Large intestine (tissue), 12 donors: ENCODE measurements at places on chromosomes 5 and 9. TPM values are rescaled to one million over a fixed set of nuclear protein-coding genes. Genes with fewer than 3 reads are reported as not detected.

DNA sequence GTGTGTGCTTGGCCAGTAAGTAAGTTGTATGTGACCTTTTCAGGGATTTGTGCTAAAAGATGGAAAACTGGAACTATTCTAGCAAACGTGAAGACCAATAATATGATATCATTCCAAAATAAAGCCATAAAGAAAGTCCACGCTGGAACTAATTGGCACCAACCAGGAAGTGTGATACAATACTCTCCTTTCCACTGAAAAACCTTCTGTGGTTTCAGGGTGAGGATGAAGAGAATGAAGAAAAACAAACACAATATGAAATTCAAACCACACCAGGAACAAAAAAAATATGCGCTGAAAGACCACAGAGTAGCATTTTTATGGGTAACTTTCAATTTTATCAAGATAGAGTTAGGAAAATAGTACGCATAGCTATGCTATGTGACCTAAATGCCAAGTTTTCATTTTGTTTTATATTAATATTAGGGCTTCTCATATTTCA lies 105.8 kb downstream of the EFNA5 start:
- no peak for DNase-seq

DNA sequence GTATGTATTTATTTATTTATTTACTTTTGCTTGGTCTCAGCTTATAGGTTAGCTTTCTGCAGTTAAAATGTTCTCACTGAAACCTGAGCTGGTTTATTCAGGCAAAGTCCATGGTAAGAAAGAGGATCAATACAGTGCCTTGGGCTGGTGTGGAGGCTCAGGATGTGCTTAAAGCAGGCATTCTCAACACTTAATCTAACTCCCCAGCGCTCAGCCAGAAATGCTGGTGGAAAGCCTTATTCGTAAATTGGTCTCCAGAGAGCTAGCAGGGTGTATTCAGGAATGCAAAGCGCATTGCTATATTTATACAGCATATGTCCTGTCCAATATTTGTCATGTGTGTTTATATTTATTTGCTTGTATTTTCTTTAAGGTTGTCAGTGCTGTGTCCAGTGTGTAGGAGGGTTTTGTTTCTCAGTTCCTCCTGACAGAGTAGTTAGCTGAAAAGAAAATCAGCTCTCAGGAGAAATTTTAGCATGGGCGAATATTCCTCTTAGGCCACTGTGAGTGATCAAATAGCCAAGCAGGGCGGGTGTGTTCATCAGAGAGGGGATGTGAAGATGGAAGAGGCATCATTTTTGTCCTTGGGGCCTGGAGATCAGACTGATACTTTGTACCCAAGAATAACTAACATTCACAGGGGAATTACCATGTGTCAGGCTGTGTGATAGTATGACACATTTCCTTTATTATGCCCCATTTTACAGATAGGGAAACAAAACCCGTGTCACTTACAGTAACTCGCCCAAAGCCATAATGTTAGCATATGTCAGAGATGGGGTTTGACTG lies 65.8 kb downstream of the DOCK2 start:
- no peak for DNase-seq

GRCh38 chr9:4334410-4334813 lies 34.5 kb upstream of the GLIS3 start:
- peak; percentile 75 for DNase-seq

Gene CNTNAP3B
- 11.7 TPM for polyA plus RNA-seq

Gene CORO2A
- 57.6 TPM for polyA plus RNA-seq

DNA sequence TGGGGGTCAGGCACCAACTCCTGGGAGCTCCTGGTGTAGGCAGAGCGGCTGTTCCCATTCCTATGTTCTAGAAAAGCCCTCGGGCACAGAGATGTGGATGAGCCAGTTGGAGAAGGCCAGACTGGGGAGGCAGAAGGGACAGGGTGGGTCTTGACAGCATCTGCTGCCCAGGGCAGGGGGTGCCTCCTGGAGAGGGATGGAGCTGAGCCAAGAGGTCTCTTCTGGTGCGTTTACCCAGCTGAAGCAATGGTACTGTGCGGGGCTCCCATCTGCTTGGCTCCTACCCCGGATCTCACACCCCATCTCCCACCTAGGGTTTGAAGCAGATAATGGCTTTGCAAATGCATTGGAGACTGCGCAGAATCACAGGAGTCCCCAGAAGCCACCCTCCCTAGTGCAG lies 41.3 kb downstream of the SHB start:
- DNase-seq = no peak

DNA sequence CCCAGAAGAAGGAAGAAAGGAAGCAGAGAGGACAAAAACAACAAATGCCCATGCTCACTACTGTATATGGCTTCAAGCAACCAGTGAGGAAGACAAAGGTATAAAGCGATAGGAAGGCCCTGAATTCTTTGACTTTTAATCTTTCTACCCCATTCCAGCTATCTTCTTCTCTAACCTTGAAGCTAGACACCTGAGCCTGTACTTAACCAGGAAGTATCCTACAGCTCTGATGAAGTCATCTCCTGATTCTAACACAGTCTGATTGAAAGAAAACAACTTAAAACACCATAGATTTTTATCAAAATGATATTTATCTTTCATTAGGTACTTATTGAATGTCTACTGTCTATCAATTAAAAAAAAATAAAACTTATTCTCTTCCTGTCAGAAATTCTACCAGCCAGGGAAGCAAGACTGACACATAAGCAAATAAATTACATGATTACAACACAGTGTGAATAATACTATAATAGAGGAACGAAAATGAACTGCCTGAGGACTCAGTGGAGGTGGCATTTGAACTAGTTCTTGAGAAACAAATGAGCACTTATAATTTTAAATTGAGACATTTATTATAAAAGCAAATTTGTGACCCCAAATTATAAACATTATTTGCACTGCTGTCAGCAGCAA lies 123.3 kb upstream of the ELL2 start:
- peak; percentile 55 for DNase-seq

Gene WDR38
- not detected for polyA plus RNA-seq

GRCh38 chr5:981456-981855 lies 27.1 kb upstream of the NKD2 start:
- no peak for DNase-seq

DNA sequence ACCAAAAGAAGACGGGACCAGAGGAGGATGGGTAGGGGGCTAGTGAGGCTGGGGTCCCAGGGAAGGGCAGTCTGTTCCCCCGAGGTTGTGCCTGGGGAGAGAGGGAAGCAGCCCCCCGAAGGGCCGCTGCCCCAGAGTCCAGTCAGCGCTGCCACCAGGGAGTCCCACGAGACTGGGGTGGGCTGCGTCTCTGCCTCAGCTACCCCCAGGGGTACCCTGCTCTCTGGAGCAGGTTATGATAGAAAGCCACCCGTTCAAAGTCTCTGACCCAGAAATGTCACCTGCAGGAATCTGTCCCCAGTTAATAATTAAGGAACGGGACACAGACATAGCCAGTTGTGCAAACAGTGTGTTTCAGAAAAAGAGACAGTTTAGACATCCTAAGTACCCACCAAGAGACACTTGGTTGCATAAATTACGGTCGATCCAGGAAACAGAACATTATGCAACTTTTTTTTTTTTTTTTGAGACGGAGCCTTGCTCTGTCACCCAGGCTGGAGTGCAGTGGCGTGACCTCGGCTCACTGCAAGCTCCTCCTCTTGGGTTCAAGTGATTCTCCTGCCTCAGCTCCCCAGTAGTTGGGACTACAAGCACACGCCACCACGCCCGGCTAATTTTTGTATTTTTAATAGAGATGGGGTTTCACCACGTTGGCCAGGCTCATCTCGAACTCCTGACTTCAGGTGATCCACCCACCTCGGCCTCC lies 10.7 kb upstream of the AGPAT2 start:
- DNase-seq = peak; percentile 90

GRCh38 chr5:136209346-136209910 lies 16.5 kb upstream of the SMIM32 start:
- no peak for DNase-seq

Gene SLC25A48
- 0.54 TPM for polyA plus RNA-seq

Gene IRGM
- 0.09 TPM for polyA plus RNA-seq

DNA sequence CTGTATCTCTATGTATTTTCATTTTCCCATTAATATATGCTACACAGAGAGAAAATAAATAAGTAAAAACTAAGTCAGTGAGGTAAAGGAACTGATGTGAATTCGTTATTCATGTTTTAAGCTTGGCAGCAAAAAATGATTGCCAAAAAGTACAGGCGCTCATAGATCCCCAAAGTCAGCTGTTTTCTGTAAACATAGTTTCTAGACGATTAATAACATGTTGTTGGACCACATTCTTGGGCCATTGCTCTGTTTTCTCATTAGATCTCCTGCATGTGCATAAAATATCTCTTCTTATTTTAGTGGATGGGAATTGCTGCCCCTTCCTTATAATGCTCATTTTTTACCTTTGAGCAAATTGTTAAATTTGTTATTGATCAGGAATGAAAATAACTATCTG lies 215.2 kb downstream of the TLE1 start:
- no peak for DNase-seq

GRCh38 chr5:134436523-134437339 lies 25.1 kb upstream of the CDKN2AIPNL start:
- DNase-seq = peak; percentile 93

GRCh38 chr9:136847088-136847825 lies 2.0 kb upstream of the PHPT1 start:
- DNase-seq = peak; percentile 91

Gene GNA14
- 2.7 TPM for polyA plus RNA-seq

DNA sequence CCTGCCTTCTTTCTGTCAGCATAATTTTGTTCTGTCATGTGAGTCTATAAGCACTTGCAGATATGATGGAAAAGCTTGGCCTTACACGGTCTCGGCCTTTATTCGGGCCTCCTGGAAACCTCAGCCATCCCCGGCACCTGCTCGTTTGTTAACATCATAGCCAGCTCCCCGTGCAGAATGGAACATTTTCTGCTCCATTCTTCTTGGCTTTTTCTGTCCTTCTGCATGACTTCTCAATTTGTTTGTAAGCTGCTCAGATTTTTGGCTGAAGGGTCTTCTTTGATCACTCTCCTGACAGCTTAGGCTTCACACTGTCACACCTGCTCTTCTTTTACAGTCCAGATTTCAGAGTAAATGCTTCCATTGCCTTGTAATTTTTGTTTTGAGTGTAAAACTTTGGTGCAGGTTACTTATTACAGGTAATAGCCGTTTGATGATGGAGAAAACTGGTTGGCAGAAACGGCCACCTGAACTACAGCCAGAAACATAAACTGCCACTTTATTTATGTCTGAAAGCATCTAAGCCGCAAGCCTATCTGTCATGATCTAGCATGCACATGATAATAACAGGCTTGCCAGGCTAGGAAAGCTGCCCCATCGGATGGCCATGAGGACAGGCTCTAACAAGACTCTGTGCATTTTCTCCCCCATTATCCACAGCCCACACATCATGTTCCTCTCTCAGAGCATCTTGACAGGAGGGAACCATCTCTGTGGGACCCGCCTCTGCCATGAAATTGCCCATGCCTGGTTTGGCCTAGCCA lies 197.0 kb downstream of the AOPEP start:
- no peak for DNase-seq

DNA sequence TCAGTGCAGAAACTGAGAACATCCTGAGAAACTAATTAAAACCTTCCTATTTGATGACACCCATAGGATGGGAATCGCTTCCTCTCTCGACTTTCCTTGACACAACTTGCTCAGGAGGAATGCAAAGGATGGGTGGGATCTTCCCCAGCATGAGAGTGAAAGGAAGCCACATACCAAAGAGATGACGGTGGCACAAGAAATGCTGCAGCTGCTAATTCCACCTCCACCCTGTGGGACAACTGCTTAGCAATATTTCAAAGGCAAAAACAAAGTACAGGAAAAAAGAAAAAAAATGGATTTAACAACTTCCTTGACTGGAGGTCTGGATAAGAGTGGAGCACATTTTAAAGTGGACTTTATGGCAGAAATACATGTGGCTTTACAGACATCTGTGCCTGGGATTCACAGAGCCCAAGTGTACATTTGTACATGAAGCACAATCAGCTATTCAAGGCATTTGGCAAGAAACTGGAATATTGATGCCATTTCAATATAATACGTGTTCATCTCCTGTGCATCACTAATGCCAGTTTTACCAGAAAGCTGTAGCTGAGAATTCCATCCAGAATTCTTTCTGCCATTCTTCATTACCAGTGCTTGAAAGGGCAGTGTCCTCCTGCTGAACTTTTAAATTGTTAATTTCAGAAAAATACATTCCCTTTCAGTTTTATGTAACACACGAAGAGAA lies 359.2 kb upstream of the ACTBL2 start:
- DNase-seq = no peak

DNA sequence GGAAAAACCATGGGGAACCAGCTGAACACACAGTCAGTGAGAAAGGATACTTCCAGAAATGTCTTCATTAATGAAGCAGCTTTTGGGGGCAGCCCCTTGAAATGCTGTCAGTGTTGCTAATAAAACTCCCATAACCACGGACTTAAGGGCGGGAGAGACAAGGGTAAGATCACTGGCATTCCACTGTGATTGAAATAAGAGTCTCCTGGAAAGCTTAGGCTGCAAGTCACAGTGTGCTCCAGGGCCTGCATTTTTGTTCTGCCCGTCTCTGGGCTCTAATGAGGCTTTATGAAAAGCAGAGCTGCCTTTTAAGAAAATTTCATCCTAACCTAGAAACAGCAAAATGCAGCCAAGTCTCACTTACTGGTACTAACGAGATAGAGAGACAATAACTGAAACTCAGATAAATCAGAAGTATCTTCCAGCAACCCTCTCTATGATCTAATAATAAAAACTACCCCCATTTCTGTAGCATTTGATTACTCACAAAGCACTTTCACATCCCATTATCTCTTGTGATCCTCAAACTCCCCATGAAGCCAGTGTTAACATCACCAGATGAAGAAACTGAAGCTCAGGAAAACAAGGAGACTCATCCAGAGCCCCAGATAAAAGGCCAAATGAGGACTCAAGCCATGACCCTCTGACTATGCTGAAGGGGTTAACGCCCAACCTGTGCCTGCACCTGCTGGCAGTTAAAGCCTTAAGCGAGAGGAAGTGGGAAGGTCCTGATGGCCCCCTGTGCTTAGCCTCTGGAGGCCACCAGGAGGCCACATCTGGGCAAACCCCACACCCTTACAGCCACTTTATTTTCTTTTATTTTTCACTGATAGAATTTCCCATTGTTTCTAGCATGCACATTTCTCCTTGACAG lies 37.5 kb downstream of the SPOCK1 start:
- DNase-seq = no peak

Gene SWI5
- 21.6 TPM for polyA plus RNA-seq

- no peak for DNase-seq
Measured at GRCh38 chr9:91383577-91383976, 21.9 kb upstream of the AUH start.

DNA sequence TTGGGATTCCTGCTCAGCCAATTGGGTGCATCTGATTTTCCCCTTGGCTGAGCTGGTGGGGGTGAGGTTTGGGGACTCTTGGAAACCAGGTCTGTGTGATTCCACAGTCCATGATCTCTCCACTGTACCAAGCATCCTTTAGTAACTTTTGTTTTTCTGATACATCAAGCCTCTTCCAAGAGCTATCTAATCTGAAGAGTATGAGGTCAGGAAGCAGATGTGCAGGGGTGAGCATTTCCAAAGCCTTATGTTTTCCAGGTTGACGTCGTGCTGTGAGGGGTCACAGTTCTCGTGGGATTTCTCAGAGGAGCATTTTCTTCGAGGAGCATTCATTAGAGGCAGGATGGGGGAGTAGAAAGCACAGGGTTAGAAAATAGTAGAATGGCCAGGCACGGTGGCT lies 95.3 kb downstream of the KLF4 start:
- DNase-seq = no peak
